Skin of body (tissue), 3 donors: ENCODE measurements at places on chromosomes 3 and 15. TPM values are rescaled to one million over a fixed set of nuclear protein-coding genes. Genes with fewer than 3 reads are reported as not detected.

PPP2R3A gene
- 24.8 TPM for total RNA-seq

- no peak for DNase-seq
These were observed 36.5 kb downstream of the RAF1 start for GRCh38 chr3:12627370-12627769.

GRCh38 chr3:141853081-141853601 lies 23.3 kb upstream of the ATP1B3 start:
- DNase-seq: no peak

GRCh38 chr3:119437691-119438258 lies 25.6 kb downstream of the TMEM39A start:
- no peak for DNase-seq
